ENCODE measurements at places on chromosomes 1 and 21. TPM values are rescaled to one million over a fixed set of nuclear protein-coding genes. Genes with fewer than 3 reads are reported as not detected.

The S100A2 gene
- total RNA-seq: 15.8 TPM

DNA sequence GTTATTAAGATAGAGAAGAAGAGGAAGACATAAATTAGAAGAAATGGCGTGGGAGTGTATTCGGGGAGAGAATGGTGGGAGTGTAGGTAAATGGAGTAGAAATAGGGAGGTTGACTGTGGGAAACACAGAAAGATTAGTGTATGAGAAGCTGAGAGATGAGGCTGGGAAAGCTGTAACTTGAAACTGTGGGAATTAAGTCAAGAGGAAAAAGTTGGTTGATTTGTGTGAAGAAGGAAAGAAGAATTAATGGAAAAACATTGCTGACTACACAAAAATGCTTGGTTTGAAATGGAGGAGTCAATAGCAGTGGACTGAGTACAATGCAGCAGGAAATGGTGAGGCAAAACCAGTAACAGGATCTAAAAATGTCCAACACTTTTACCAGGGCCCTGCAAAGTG is 448.3 kb downstream of the PTPRC start:
- no peaks in the 10 kb centered on the region for H3K36me3 ChIP-seq
- H3K4me1 ChIP-seq: no peaks in the 10 kb centered on the region
- no peak overlapping the region for H3K27ac ChIP-seq
- H3K4me3 ChIP-seq: no peak overlapping the region

DNA sequence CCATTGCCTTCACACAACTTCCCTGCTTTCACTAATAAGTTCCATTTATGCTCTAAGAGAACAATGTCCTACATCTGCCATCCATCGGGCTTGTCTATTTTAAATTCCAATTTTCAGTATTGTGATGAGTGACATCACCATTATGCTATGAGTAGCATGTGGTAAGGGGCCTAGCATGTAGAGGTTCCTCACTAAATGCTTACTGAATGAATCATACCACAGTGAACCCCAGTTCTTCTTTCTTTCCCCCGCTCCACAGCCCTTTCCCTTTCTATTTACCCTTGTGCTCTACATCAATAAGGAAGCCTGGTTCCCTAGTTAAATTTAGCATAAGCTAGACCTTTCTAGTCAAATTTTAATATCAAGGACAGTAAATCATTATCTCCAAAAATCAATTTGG is 195.0 kb upstream of the RGS18 start:
- H3K27ac ChIP-seq: no peak overlapping the region
- DNase-seq: no peak
- no peaks in the 10 kb centered on the region for H3K4me1 ChIP-seq
- H3K4me3 ChIP-seq: no peak overlapping the region
- H3K27me3 ChIP-seq: no peaks in the 10 kb centered on the region

DNA sequence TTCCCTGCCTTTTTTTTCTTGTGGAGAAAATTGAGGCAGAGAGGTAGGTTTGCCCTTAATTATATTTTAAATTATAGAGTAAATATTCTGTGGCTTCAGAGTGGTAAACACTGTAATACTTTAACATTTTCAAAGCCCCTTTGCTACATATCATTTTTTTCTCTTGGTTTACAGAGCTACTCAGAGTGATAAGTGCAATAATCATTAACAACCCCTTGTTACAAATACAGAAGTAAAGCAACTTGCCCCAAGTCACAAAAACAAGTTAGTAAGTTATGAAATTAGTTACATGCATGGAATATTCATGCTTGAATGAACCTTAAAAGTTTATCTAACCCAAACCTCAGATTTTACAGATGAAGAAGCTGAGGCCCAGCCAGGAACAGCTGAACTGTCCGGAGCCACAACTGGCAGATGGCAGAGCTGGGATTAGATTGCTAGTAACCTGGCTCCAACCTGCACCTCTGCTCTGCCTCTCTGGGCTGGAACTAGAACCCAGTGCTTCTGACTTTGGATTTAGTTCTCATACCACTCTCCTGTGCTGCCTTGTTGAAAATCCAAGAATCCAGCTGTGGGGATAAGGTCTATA is 48.7 kb downstream of the TNN start:
- H3K4me3 ChIP-seq: no peak overlapping the region
- no peak overlapping the region for H3K27ac ChIP-seq
- no peaks in the 10 kb centered on the region for H3K27me3 ChIP-seq
- DNase-seq: no peak
- no peaks in the 10 kb centered on the region for H3K36me3 ChIP-seq
